ENCODE measurements at places on chromosomes 16 and 17. TPM values are rescaled to one million over a fixed set of nuclear protein-coding genes. Genes with fewer than 3 reads are reported as not detected.
A peak's percentile ranks its signal among the peaks of the same experiment; 100 is the strongest.

GRCh38 chr17:17728550-17729251 is 47.4 kb downstream of the RAI1 start:
- peaks cover 41% of the 10 kb centered on the region for H3K4me1 ChIP-seq
- H3K27me3 ChIP-seq: no peaks in the 10 kb centered on the region
- peak overlapping the region; percentile 79 for H3K27ac ChIP-seq

- no peaks in the 10 kb centered on the region for H3K27me3 ChIP-seq
- H3K27ac ChIP-seq: no peak overlapping the region
- H3K36me3 ChIP-seq: no peaks in the 10 kb centered on the region
Measured at GRCh38 chr17:69518951-69519350, 104.5 kb downstream of the MAP2K6 start.

GRCh38 chr17:43410557-43411368 is 12.0 kb downstream of the ARL4D start:
- peaks cover 62% of the 10 kb centered on the region for H3K4me1 ChIP-seq
- no peaks in the 10 kb centered on the region for H3K36me3 ChIP-seq
- H3K27ac ChIP-seq: peak overlapping the region; percentile 86
- peak; percentile 83 for DNase-seq
- H3K4me3 ChIP-seq: no peak overlapping the region
- H3K27me3 ChIP-seq: no peaks in the 10 kb centered on the region

DNA sequence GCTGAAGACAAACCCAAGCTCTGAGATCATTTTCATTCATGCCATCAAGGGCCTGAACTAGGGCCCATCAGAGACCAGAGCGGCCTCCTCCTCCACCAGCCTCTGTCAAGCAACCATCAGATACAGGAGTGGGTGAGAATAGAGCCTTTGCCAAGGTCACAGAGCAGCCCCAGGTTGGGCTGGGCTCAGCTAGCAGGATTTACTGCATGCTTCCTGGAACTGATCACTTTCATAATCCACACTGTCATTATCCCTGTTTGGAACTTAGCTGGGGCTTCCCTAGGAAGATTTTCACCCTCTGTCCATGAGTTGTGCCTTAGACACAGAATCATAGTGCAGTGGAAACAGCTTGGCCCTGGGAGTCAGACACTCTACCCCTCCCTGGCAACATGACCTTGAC is 5.1 kb downstream of the MT4 start:
- H3K4me1 ChIP-seq: no peaks in the 10 kb centered on the region
- H3K36me3 ChIP-seq: no peaks in the 10 kb centered on the region
- H3K27me3 ChIP-seq: no peaks in the 10 kb centered on the region

The ANKS4B gene
- total RNA-seq: not detected

GRCh38 chr17:68519911-68520310 is 7.7 kb downstream of the PRKAR1A start:
- no peak overlapping the region for H3K27ac ChIP-seq
- H3K36me3 ChIP-seq: peaks cover 29% of the 10 kb centered on the region
- no peaks in the 10 kb centered on the region for H3K27me3 ChIP-seq
- DNase-seq: no peak
- no peak overlapping the region for H3K4me3 ChIP-seq
- peaks cover 12% of the 10 kb centered on the region for H3K4me1 ChIP-seq

The LRRC59 gene
- 91.0 TPM for total RNA-seq

The RHBDF1 gene
- 35.4 TPM for total RNA-seq

The HLF gene
- 54.1 TPM for total RNA-seq

The CACNG1 gene
- not detected for total RNA-seq

The GJC1 gene
- total RNA-seq: 1.4 TPM

GRCh38 chr17:45889579-45889978 is 4.8 kb upstream of the MAPT start:
- no peak for DNase-seq
- no peak overlapping the region for H3K27ac ChIP-seq
- H3K36me3 ChIP-seq: no peaks in the 10 kb centered on the region
- no peak overlapping the region for H3K4me3 ChIP-seq
- H3K4me1 ChIP-seq: peaks cover 1% of the 10 kb centered on the region

DNA sequence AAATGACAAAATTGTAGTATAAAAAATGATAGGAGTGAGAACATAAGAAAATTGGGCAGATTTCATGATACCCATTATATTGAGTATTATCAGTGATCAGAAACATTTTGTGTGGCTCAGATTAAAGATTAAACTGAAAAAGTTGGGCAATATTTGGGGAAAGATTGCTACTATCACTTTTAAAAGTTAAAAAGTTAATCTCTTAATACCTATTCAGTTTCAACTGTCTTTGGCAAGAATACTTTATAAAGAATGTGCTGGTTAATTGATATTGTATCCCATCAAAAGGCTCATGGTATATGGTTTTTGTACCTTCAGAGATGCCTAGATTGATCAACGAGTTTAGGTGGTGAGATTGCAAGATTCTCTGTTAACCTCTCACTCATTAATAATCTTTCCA is 55.8 kb downstream of the BPTF start:
- no peaks in the 10 kb centered on the region for H3K27me3 ChIP-seq
- DNase-seq: no peak
- H3K27ac ChIP-seq: no peak overlapping the region
- H3K4me3 ChIP-seq: no peak overlapping the region
- no peaks in the 10 kb centered on the region for H3K36me3 ChIP-seq

- H3K4me3 ChIP-seq: no peak overlapping the region
- no peak overlapping the region for H3K27ac ChIP-seq
- H3K4me1 ChIP-seq: no peaks in the 10 kb centered on the region
- H3K27me3 ChIP-seq: no peaks in the 10 kb centered on the region
- DNase-seq: no peak
Measured at GRCh38 chr16:88681709-88682451, 4.4 kb downstream of the SNAI3 start.
